ENCODE measurements at places on chromosomes 16 and 17.
A peak's percentile ranks its signal among the peaks of the same experiment; 100 is the strongest.

DNA sequence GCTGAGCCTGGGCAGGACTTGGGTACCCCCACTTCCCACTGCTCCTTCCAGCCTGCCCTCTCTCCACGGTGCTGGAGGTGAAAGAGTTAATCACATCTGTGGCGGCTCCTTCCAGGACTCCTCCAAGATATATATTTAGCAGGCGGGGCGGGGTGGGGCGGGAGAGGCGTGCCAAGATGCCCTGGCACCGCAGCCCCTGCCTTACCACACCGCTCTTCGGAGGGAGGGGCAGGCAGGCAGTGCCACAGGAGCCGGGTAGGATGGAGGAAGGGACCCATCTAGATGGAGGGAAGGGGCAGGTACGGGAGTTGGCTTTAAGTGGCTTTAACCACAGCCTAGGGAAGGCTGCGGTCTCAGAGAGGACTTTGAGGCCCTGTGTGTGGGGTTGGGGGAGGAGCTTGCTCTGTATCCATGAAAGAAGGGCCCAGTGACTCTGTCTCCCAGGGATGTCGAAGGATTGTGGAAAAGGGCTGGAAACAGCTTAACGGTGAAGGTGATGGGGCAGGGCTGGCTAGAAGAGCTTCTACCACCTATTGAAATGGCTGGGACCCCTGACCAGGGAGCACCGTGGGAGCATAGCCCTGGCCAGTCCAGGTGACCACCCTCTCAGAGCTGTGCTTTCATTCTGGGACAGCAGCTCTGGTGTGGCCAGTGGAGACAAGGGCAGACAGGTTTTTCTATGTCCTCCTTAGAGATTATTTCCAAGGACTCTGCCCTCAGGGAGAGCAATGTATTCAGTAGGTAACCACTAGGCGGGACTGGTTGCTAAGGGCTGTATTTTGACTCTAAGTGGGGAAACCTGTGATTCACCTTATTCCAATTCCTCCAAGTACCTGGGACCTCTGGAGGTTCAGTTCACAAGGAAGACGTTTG lies 13.0 kb downstream of the GPR142 start:
- peak; percentile 55 for DNase-seq

DNA sequence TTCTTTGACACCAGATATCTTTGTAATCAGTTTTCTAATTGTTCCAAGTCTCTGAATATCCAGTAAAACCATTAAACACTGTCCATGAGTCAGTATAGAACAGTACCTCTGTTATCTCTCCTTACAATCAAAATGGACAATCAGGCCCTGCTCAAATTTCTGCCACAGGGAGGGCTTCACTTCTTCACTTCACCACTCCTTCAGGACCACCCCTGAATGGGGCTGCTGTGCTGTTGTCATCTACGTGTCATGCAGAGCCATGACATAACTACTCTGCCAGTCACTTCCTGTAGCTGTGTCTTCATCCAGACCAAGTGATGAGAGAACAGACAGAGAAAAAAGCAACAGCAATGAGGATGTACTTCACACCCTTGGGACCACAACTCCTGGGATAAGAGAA lies 116.9 kb downstream of the TANC2 start:
- DNase-seq: no peak

- no peak for DNase-seq
Measured at GRCh38 chr16:17433577-17434451, 36.9 kb downstream of the XYLT1 start.

DNA sequence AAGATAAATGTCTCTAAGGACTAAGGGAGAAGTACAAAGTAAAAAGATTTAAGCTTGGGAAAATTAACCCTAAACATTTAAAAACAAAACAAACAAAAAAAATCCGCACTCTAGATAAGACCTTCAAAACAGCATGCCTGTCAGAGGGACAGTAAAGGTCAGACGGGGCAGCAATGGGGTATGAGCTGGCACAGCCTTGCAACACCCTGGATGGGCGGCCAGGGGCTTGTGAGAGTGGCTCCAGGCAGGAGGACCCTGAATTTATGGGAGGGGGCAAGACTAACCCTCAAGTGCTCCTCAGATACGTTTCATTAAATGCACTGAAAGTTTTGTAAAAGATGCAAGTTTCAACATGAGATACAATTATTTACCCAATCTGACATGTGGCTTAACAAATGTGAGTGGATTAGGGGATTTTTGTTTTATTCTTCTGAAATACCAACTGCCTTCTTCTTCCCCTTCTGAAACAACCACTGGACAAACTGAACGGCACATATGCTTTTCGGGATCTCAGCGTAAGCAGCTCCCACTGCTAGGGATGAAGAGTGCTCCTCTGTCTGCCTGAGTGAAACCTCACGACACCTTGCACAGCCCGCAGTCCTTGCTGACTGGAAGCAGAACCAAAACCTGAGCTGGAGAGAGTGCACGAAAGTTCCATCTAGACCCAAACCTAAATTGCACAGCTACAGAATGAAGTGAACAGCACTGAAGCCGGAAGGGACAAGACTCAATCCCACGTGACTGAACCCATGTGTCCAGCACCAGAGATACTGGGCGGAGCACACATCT lies 128.4 kb downstream of the ANKRD11 start:
- DNase-seq: no peak

DNA sequence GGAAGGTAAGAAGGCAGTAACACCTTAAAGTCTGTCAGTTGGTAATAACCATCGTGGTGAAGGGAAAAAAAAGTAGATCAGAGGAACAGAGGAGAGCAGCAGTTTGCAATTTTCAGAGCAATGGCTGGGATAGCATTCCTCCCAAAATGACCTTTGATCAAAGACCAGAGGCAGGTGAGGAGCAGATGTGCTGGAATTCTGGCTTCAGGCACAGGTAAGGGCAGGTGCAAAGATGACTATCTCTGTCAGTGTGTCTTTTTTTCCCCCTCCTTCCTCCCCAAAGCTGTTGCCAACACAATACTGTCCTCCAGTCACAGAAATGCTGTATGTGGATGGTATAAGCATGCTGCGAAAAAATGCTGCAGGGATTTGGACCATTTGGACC lies 166.7 kb downstream of the XYLT1 start:
- no peak for DNase-seq

DNA sequence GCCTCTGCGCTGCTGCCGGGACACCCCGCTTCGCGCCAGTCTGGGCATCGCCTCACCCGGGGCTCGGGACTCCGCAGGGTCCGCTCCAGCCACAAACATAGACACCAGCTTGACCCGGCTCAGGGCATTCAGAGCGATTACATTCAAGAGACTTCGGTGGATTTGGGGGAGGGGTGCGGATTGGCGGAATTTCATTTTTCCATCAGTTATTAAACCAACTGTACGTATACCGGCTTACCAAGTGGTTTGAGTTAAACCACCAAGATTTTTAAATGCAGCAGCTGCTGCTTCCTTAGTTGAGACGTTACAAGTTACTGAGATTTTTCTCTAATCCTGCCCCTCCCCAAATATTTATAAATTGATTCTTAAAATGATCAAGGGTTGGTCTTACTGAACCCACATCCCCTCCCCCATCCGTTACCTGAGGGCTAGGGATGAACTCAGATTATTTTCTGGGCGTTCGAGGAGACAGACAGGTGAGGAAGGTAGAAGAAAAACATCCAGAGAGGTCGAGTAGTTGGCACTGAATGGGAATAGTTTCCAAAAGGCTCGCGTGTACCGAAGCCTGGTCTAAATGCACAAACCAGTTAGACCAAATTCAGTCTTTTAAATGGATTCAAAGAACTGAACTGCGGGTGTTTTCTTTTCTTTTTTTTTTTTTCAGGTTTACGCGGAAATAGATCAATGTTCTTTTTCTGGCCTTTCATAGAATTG lies 1.5 kb downstream of the CRHR1 start:
- no peak for DNase-seq

GRCh38 chr16:19898924-19899604 lies 14.4 kb upstream of the GPRC5B start:
- no peak for DNase-seq

GRCh38 chr16:12422233-12422632 lies 381.5 kb downstream of the CPPED1 start:
- no peak for DNase-seq

DNA sequence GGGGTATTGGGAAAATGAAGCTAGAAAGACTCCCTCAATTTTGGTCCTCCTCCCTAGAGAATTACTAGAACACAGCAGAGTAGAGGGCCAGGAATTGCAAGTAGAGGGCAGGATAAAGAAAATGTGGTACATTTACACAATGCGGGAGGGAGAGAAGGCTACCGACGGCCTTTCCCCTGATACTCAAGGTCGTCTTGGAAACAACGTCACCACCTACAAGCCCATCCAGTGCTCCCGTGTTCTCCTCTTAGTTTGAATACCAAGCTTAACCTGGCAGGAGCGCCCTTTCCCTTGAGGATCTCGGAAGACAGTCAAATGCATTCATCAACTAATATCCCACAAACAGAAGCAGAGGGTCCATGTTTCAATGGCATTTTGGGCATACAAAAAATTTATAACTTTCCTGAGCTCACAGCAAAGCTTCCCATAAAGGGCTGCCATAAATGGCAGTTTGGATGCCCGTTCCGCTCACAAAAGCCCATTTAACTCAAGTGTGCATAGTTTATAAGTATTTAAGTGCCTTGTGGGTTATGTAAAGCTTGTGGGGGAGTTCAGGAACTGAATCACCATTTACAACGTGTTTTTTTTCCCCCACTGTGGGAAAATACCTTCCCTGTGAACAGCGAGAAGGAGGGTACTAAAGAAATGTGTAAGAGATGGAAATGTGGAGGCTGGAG lies 414.6 kb downstream of the SLC39A11 start:
- no peak for DNase-seq

DNA sequence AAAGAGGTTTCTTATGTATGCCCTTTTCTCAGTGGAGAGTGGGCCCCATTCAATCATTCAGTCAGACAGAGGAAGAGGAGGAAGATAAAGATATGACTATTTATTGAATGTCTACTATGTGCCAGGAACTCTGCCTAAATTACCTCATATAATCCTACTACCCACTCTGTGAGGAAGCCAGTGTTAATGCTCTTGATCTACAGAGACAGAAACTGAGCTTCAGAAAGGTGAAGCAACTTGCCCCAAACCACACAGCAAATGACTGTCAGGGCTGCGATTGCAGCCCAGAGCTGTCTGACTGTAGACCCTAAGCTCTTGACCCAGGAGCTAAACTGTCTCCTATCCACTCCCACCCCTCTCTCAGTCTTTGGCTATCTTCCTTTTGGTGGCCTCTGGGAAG lies 8.4 kb downstream of the SRCIN1 start:
- DNase-seq: no peak

- no peak for DNase-seq
Measured at GRCh38 chr16:3388325-3388724, 12.5 kb downstream of the ZSCAN32 start.

- DNase-seq: no peak
Measured at GRCh38 chr16:22861580-22861979, 47.6 kb downstream of the HS3ST2 start.

All from NCI-H187 treated with DMSO at 0.1 percent for 48 hours (cell line).